K562 (cell line): ENCODE measurements at places on chromosomes 2 and 18.

DNA sequence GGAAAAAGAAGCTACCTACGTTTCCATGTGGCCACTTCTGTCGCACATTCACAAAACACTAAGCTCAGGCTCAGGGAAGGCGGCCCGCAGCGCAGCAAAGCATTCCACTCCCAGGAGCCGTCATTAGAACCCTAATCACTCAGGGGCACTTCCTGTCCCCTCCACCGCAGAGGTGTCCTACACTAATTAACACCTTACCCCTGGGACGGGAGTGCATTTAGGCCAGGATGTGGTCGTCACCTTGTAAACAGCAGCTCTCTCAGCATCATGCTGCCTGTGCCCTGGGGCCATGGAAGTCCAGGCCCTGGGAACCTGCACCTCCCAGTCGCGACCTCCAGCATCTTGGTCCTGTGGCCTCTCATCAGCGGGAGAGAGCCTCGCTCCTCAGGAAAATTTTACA, 359.8 kb upstream of the SALL3 start:
- H3K36me3 ChIP-seq, result no peaks in the 10 kb centered on the region
- DNase-seq, result no peak
- no peaks in the 10 kb centered on the region for H3K4me1 ChIP-seq
- peaks cover 7% of the 10 kb centered on the region; the same call in 1 of the 2 replicates for H3K27me3 ChIP-seq

GRCh38 chr2:96828436-96828835, 12.4 kb downstream of the CNNM3 start:
- H3K27me3 ChIP-seq, result no peaks in the 10 kb centered on the region
- peaks cover 9% of the 10 kb centered on the region; the same call in 2 of the 3 replicates for H3K4me1 ChIP-seq
- H3K27ac ChIP-seq, result no peak overlapping the region
- H3K36me3 ChIP-seq, result peaks cover 90% of the 10 kb centered on the region
- no peak overlapping the region for H3K4me3 ChIP-seq

DNA sequence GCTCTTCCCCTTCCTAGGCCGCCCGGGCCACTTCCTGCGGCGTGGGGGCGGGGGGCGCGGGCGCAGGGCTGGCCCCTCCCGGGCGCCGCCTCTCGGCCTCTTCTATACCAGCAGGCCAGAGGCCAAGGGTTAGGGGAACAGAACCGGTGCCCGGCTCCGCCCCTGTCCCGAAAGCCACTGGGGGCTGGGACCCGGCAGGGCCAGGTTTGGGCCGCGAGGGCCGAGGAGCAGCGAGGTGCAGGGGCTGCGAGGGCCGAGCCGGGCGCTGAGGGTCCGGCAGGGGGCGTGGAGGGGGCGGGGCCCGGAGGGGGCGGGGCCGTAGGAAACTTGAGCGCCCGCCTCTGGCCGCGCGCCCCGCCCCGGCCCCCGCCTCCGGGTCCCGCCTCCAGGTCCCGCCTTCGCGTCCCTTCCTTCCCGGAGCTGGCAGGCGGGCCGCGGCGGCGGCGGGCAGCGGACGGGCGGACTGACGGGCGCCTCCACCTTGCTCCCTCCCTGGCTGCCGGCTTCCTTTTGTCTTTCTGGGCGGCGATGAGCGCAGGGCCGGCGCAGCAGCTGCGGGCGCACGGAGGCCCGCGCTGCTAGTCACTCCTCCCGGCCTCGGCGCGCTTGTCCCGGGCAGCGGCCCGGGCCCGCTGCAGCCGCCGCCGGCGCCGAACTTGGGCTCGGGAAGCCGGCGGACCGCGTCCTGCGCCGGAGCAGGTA, at the start of gene HPCAL1:
Gene HPCAL1, plus strand, starts transcription at position 426 of the 702 bp plus-strand sequence. CDS start 116,854 bp downstream, outside the sequence.
- peak within 1 kb of the TSS; percentile 80 for H3K4me3 ChIP-seq
- peak; percentile 95 for DNase-seq
- H3K27ac ChIP-seq, result peak within 1 kb of the TSS; percentile 94
- peaks cover 51% of the 10 kb centered on the region for H3K4me1 ChIP-seq
- no peaks in the 10 kb centered on the region for H3K27me3 ChIP-seq

- H3K27me3 ChIP-seq, result no peaks in the 10 kb centered on the region
- H3K27ac ChIP-seq, result no peak overlapping the region
- no peaks in the 10 kb centered on the region for H3K36me3 ChIP-seq
- DNase-seq, result no peak
- H3K4me3 ChIP-seq, result no peak overlapping the region
Observed at GRCh38 chr18:34729264-34729663, 19.2 kb downstream of the DTNA start.

- no peak overlapping the region for H3K4me3 ChIP-seq
- no peaks in the 10 kb centered on the region for H3K36me3 ChIP-seq
- no peak for DNase-seq
- no peak overlapping the region for H3K27ac ChIP-seq
Observed at GRCh38 chr18:21261352-21261751, 19.3 kb downstream of the GREB1L start.

GRCh38 chr18:6792391-6792790, 62.9 kb downstream of the ARHGAP28 start:
- H3K36me3 ChIP-seq, result no peaks in the 10 kb centered on the region
- no peak overlapping the region for H3K27ac ChIP-seq
- no peak for DNase-seq
- no peak overlapping the region for H3K4me3 ChIP-seq
- H3K27me3 ChIP-seq, result no peaks in the 10 kb centered on the region; the same call in 1 of the 2 replicates

DNA sequence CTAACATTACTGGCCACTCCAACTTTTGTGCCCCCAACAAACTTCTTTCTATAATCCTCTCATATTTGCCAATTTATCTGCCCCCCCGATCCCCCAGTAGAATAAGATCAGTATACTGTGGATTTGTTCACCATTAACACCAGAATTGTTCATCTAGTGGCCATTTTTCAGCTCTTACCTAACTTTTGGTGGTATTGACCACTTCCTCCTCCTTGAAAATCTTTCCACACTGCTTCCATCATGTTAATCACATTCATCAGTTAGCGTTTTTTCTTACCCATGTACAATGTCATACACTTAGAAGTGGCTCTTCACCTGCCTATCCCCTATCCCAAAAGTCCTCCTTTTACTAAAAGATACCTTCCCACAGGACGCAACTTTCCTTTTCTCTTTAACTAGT, 6.1 kb downstream of the IMPACT start:
- H3K36me3 ChIP-seq, result no peaks in the 10 kb centered on the region
- no peak overlapping the region for H3K27ac ChIP-seq
- H3K4me3 ChIP-seq, result no peak overlapping the region
- no peaks in the 10 kb centered on the region for H3K27me3 ChIP-seq

DNA sequence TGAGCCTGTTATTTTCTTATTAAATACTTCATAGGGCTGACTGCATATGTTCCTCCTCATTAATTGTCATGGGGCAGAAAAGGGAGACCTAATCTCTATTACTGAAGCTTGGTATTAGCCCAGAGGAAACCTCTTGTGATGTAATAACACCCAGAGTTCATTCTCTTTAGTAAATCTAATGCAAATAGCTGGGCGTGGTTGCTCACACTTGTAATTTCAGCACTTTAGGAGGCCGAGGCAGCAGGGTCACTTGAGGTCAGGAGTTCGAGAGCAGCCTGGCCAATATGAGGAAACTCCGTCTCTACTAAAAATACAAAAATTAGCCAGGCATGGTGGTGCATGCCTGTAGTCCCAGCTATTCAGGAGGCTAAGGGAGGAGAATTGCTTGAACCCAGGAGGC, 14.7 kb downstream of the DAW1 start:
- no peak overlapping the region for H3K27ac ChIP-seq
- no peak overlapping the region for H3K4me3 ChIP-seq
- H3K27me3 ChIP-seq, result no peaks in the 10 kb centered on the region
- no peaks in the 10 kb centered on the region for H3K4me1 ChIP-seq
- H3K36me3 ChIP-seq, result no peaks in the 10 kb centered on the region
- no peak for DNase-seq

DNA sequence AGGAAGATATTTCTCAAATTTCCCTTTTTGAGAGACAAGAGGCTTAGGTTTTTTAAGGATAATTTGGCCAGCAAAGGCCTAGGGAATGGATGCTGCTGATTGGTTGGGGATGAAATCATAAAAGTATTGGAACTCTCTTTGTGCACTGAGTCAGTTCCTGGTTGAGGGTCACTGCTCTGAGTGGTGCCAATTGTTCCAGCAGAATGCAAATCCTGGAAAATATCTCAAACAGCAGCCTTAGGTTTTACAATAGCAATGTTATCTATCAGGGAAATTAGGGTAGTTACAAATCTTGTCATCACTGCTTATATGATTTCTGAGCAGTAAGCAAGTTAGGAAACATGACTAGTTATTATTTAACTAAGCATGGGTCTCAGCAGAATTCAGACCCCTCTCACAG, 96.2 kb downstream of the RAD51AP2 start:
- H3K27me3 ChIP-seq, result no peaks in the 10 kb centered on the region
- DNase-seq, result no peak
- H3K27ac ChIP-seq, result no peak overlapping the region
- no peaks in the 10 kb centered on the region for H3K4me1 ChIP-seq
- H3K36me3 ChIP-seq, result no peaks in the 10 kb centered on the region

DNA sequence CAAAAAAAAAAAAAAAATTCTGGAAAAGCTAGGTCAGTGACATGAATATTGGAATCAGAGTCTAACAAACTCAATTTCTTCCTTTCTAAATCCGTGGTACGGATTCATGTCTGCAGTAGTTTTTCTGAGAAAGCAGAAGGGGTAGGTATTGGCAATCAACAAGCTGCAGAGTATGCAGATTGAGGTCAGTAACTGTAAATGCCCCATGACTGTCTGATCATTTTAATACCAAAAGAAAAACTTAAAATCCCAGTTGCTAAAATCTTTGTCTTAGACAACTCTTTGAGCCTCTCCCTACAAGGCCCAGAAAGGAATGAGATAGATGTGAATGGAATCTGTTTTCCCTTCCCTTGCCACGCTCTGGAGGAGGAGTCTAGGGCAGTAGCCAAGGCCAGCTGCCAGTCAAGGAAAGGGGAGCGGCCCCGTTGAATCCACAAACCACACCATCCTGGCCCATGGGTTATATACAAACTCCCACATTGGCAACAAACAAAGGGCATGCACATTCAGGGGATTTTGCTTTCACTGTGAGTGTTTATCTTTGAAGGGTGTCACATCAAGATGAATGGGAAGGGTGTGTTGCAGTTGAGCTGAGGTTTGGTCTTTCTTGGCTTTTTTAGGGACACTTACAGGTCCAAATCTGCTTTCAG, 6.1 kb upstream of the CASP8 start:
- H3K4me1 ChIP-seq, result peaks cover 29% of the 10 kb centered on the region
- no peaks in the 10 kb centered on the region for H3K27me3 ChIP-seq
- H3K4me3 ChIP-seq, result no peak overlapping the region
- H3K27ac ChIP-seq, result peak overlapping the region; percentile 46; the same call in 1 of the 3 replicates

DNA sequence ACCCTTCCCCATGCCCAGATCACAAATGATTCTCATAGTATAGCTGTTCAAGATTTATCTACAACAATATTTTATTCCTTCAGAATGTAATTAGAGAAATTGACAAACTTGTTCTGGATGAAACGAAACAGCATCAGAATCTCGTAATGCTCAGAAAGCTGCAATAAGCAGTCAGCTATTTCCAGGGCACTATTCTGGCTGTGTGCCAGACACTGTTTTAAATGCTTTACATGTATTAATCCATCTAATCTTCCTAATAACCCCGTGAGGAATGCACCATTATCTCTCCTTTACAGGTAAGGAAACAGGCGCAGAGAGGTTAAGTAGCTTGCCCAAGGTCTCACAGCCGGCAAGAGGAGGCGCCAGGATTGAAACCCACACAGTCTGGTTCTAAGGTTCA, 10.1 kb upstream of the LYPD6B start:
- H3K27ac ChIP-seq, result no peak overlapping the region
- DNase-seq, result no peak
- H3K36me3 ChIP-seq, result no peaks in the 10 kb centered on the region
- H3K27me3 ChIP-seq, result peaks cover 15% of the 10 kb centered on the region

- no peak overlapping the region for H3K27ac ChIP-seq
- H3K36me3 ChIP-seq, result no peaks in the 10 kb centered on the region
- H3K4me3 ChIP-seq, result no peak overlapping the region
- no peaks in the 10 kb centered on the region for H3K4me1 ChIP-seq
- peaks cover 27% of the 10 kb centered on the region; the same call in 2 of the 3 replicates for H3K27me3 ChIP-seq
Observed at GRCh38 chr2:170878066-170878465, 51.0 kb upstream of the GORASP2 start.

DNA sequence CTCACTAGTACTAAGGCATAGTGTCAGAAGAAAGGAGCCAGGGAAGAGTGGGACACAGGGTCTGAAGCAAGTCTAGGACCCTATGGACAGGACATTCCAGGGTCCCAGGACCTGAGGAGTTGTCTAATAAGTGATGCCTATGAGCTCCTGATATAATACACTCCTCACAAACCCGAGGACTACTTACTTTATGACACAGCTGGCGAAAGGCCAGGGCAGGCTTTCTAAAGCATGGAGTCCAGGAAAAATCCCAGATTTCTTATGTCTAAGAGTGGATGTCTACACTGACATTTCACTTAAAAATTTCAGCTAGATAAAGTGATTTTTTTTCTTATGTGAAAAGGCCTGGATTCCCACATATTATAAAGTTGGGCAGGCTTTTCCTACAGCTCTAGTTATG, 502.2 kb upstream of the SETBP1 start:
- no peaks in the 10 kb centered on the region for H3K27me3 ChIP-seq
- no peak for DNase-seq

- H3K27ac ChIP-seq, result no peak overlapping the region
- no peak overlapping the region for H3K4me3 ChIP-seq
- no peaks in the 10 kb centered on the region; the same call in 2 of the 3 replicates for H3K36me3 ChIP-seq
- no peaks in the 10 kb centered on the region; the same call in 1 of the 3 replicates for H3K27me3 ChIP-seq
- DNase-seq, result peak; percentile 58
Observed at GRCh38 chr2:46876741-46877384, 38.7 kb downstream of the MCFD2 start.

DNA sequence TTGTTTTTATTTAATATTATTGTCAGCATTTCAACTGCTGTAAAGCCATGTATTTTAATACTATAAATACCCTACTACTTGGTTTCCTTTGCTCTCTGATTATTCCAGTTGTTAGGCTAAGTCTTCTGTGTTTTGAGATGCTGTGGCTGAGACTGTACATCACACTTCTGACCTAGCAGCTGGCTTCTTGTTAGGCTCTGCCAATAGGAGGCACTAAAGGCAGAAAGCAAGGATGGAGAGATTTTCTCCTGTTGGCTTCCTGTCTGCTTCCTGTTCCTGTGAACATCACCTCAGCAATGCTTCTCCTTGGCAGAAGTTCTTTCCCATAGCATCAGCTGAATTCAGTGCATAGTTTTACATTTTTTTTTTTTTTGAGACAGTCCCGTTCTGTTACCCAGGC, 68.3 kb upstream of the YPEL5 start:
- no peak overlapping the region for H3K4me3 ChIP-seq
- DNase-seq, result no peak
- no peaks in the 10 kb centered on the region for H3K4me1 ChIP-seq

DNA sequence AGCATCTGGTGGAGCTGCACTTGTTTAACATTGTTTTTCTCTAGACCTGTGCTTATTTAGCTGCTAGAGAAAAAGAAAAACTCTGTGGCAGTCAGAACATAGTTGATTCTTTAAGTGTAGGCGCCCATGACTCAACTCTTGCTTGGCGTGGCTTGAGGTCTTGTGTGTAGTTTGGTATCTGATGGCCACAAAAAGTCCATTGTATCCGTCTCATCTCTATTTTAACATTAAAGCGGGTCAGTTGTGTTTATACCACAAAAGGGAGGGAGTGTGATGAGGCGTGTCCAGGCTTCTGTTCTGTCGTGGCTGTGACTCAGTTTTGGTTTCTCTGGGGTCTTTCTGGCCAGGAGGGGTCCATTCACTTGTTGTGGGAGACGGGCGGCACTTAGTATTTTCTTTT, 24.2 kb upstream of the UGT1A8 start:
- no peaks in the 10 kb centered on the region for H3K36me3 ChIP-seq
- DNase-seq, result no peak
- no peak overlapping the region for H3K27ac ChIP-seq
- H3K4me3 ChIP-seq, result no peak overlapping the region
- no peaks in the 10 kb centered on the region for H3K27me3 ChIP-seq

GRCh38 chr2:25558262-25558661, 115.1 kb downstream of the DTNB start:
- H3K27me3 ChIP-seq, result peaks cover 11% of the 10 kb centered on the region
- no peaks in the 10 kb centered on the region for H3K4me1 ChIP-seq
- DNase-seq, result no peak
- no peak overlapping the region for H3K27ac ChIP-seq
- H3K36me3 ChIP-seq, result no peaks in the 10 kb centered on the region
- no peak overlapping the region for H3K4me3 ChIP-seq
